ENCODE measurements at places on chromosomes 6 and 20.
A peak's percentile ranks its signal among the peaks of the same experiment; 100 is the strongest.

DNA sequence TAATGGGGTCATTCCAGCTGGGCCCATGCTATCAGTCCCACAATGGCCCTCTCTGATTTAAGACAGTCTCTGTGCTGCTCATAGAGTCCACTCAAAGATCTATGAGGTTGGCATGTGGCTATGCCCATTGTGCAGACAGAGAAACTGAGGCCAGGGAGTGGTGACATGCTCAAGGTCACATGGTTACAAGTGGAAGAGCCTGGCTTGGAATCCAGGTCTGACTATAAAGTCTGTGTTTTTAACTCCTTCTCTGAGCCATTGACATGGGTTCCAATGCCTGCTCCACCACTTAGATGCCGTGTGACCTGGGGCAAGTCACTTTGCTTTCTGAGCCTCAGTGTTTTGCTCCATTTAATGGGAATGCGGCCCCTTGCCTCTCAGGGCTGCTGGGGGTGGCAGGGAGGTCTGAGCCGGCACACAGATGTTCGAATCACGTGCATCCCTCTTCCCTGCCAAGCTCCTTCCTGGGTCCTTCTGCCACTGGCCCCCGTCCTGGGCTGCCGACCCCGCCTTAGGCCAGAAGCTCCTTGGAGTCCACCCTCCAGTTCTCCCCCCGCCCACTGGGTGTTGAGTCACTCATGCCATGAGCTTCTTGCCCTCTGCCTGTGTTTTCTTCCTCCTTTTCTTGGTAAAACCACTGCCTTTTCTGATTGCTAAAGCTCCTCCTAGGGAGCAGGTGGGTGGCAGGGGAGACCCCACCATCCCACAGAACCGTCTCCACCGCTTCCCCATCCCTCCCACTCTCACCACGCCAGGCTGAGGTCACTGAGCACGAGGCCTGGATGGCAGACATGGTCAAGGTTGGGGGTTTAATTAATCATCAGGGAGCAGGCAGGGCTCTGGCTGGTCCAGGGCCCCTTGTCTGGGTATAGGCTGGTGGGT, 35.7 kb downstream of the CEBPB start:
- peak; percentile 73 for DNase-seq

DNA sequence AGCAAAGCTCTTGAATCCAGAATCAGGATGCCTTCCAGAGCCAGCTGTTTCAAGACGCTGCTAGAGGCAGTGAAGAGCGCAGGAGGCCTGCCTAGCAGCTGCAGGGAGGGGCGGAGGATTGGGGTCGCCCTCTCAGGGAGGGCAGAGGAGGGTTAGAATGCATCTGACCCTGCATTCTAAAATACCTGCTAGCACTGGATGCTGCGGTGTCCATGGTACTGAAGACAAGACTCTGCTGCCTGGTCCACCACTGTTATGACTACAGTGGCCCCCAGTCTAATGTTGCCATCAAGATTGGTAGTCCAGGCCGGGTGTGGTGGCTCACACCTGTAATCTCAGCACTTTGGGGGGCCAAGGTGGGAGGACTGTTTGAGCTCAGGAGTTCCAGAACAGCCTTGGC, 193.7 kb upstream of the PROKR2 start:
- DNase-seq, result peak; percentile 21

GRCh38 chr6:27867051-27867944, 44.9 kb downstream of the OR2B2 start:
- DNase-seq, result peak; percentile 85

DNA sequence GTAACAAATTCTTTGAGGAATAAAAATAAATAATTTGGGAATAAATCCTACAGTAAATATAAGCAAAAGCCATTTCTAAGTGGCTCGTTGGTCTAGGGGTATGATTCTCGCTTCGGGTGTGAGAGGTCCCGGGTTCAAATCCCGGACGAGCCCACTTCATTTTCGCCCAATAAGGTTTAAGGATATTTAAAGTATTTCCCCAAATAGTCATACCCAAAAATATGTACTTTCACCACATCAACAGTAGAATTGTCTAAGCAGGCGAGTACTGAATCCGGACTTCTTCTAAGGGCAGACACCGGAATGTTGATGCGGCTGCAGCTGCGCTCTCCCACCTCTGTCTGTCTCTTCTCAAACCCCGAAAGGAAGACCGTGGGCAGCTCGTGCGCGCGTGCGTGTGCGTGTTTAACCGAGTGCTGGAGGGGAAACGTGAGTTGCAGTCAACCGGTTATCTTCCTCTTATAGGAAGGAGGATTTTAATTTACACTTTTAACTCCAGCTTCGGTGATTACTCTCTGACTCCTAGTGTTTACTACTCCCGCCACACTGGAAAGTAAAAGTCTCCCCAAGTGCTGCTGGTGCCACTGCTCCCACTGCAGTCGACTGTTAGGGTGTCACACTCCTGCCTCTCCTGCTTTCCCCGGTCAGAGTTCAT, 155.7 kb upstream of the PRSS16 start:
- DNase-seq, result peak; percentile 92

GRCh38 chr20:10622657-10623418, 51.0 kb downstream of the JAG1 start:
- DNase-seq, result peak; percentile 89

GRCh38 chr6:15290962-15291704, 45.3 kb downstream of the JARID2 start:
- DNase-seq, result no peak

DNA sequence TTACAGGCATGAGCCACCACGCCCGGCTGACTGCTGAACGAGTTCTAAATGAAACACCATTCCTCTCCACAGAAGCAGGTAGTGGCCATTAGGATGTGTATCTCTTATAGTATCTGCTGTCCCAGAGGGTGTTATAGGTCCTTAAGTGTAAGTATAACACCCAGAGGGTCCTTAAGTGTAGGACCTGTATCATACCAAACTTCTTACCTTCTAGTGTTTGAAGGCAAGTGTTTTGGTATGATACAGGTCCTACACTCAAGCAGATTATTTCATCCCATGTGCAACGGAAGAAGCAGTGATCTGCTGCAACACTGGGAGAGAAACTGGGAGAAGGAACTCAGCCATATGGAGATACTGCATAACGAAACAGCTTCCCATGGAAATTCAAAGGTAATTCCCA, 17.4 kb downstream of the BMP7 start:
- no peak for DNase-seq

DNA sequence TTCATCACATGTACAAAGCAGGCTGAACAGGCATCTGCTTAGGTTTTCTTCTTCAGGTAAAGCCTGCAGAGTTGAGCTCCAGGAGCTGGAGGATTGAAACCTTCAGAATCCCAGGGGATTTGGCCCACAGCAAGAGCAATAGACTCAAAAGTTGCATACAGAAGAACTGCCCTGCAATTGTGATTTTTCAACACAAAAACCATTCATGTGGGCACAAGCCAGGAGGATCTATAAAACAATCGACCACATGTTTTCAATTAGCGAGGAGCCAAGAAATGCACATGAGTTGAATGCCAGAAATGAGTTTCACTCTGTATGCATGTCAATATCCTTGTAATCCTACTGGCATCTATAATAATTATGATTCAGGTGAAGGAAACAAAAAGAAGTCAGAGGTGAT, 576.4 kb downstream of the HDGFL1 start:
- DNase-seq, result peak; percentile 50

GRCh38 chr6:25794784-25795183, 37.1 kb downstream of the SLC17A1 start:
- no peak for DNase-seq

DNA sequence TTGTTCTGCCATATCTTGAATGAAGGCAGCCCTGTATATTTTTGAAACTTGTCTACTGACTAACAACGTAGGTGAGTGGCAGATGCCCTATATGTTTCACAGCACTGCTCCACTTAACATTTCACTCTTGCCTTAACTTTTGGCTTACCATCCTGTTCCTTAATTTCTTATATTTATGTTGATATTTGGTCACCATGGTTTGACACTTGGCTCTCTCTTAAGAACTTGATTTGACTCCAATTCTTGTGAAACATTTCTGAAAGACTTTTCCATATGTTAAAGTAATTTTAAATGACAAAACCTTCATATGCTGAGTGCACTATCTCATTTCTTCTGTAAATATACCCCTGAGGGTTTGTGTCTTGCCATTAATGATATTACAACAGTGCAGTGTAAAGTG, 434.3 kb upstream of the IMPG1 start:
- no peak for DNase-seq

DNA sequence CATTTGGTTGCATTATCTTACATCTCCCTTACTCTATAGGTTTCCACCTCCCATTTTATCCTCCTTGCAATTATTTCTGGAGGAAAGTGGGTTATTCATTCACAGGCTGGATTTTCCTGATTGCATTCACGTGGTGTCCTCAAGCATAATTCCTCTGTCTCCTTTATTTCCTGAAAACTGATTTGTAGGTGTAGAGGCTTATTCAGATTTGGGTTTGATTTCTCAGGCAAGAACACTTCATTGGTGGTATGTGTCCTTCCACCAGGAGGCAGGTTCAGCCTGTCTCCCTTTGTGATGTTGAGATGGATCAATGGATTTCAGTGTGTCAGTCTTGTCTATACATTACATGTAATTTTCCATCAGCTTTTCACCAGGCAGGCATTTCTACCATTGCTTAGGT, 17.3 kb downstream of the DNPH1 start:
- DNase-seq, result no peak

DNA sequence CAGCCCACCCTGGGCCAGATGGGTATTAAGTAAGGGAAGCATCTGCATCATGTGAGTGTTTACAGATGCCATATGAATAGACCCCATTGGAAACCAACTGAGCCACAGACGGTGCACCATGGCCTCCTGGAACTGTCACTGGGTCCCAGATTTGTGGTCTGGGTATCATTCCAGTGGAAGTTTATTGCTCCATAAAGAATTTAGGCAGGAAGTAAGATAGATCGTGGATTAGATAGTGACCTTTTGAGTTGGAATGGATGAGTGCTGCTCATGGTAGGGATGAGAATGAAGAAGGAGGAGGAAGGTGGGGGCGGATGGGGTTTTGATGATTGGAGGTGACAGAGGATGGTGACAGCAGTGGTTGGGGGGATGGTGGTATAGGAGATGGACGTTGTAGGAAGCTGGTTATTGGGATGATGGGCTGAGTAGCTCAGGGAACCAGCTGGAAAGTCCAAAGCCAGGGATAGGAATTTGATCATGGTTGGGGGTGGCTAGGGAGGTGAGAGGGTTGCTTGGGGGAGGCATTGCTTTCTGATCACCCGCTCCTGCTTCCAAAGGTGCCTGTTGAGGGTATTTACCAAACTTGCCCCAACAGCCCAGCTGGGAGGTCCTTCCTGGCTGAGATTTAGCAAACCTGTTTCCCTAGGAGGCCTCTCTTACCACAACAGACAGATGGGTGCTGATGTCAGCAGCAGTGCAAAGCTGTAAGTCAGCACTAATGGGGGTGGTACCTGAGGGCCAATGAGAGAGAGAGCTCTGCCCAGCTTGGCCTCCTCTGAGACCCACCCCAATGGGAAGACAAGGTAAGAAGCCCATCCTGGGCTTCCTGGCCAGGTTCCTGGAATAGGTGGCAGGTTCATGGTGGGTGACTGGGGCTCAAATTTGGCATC, 78.0 kb downstream of the VEGFA start:
- peak; percentile 43 for DNase-seq

GRCh38 chr20:59775687-59776055, 157.8 kb downstream of the SYCP2 start:
- no peak for DNase-seq

DNA sequence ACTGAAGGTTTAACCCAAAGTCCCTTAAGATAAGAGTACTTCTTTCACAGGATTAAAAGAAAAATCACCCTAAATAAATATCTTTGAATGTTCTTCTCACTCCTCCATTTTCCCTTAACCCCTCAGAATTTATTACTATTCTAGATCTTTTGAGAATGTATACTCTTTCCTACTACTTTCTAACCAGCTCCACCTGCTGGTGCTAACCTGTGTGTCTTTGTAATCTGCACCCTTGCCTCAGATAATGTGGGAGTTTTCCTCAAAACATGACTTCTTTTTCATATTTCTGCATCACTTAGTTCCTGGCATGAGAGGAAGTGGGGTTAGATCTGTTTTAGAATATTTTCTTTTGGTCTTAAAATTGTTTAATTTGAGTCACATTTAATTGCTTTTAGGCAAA, 394.2 kb downstream of the BMP2 start:
- peak; percentile 8 for DNase-seq

DNA sequence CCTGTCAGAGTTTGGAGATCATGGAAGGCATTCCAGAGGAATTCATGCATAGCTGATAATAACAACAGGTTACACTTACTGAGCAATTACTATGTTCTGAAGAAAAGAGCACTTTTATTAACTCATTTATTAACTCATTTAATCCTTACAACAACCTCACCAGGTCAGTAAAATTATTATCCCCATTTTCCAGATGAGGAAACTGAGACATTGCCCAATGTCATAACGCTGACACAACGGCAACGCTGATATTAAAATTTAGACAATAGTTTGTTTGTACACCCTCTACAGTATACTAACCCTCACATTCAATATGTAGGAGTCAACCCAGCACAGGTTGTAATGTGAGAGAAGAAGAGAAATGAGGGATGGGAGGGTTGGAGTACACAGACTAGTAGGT, 105.0 kb downstream of the RNGTT start:
- no peak for DNase-seq

- DNase-seq, result no peak
These were observed 132.1 kb downstream of the SAMD5 start for GRCh38 chr6:147640606-147641005.

GRCh38 chr20:44646023-44646640, 5.4 kb downstream of the ADA start:
- no peak for DNase-seq

DNA sequence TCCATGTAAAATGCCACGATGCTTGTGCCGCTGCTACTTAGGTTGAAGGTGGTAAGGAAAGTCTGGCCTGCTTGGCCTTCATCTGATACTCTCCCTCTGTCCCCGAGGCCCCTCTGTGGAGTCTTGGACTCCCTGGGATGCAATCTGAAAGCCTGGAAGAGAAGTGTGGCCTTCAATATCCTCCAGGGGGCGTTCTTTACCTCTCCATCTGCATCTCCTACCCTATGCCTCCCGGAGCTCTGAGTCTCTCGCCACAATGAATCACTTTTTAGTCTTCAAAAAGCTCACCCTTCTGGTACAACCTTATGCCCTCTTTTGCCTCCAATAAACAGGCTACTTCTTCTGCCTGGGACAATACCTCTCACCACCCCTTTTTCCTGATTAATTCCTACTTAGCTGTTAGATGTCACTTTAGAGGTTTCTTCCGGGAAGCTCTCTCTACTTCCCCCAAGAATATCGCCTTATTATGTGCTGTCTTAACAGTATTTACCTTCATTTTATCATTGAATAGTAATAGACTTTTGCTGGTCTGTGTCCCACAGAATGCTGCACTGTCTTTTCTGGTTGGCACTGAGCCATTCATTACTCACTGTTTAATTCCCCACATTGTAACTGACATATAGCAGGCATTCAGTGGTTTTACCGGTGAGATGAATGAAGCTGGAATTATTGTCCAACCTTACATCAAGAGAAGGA, 13.9 kb upstream of the ATG5 start:
- DNase-seq, result peak; percentile 91

GRCh38 chr6:162525181-162525580, 202.4 kb downstream of the PRKN start:
- no peak for DNase-seq

DNA sequence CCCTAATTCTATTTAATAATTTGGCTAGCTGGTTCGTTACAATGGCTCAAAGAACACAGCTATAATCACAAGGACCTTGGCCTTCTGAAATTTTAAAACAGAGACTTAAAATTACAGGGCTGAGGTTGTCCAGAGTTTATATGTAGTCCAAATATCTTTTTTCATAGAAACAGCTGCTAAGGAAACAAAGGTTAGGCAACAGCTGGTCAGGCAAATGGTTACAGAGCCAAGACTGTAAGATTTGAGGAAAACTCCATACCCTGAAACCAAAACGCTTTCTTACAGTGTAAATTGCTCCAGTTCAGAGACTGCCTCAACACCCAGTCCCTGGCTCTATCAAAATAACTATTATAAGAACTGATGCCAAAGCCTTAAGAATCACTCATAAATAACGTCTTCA, 9.7 kb upstream of the ARHGAP18 start:
- peak; percentile 24 for DNase-seq
